Stomach (tissue), 19 donors: ENCODE measurements at places on chromosomes 2 and 18. TPM values are rescaled to one million over a fixed set of nuclear protein-coding genes. Genes with fewer than 3 reads are reported as not detected.

DNA sequence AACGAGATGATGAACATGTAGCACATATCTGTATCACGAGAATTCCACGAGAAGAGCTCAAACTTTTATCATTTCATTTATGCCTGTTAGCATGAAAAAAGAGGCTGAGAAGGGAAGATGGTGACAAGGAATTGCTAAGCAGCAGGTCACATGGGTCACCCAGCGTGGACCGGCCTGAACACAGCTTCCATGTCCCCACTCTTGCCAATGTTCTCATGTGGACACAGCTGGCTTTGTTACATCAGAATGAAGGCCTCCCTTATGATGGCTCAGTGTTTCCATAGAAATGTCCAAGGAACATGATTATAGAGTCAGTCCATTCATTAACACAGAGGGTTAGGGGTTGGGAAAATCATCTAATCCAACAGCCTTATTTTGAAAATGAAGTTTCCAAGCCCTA, 215.4 kb downstream of the CMPK2 start:
- no peak for DNase-seq

- DNase-seq, result no peak
These were observed 19.1 kb upstream of the MC4R start for GRCh38 chr18:60391571-60392226.

GRCh38 chr2:172901913-172902312, 166.3 kb downstream of the RAPGEF4 start:
- no peak for DNase-seq

- DNase-seq, result no peak
These were observed 17.9 kb upstream of the SPTBN1 start for GRCh38 chr2:54438271-54438670.

DNA sequence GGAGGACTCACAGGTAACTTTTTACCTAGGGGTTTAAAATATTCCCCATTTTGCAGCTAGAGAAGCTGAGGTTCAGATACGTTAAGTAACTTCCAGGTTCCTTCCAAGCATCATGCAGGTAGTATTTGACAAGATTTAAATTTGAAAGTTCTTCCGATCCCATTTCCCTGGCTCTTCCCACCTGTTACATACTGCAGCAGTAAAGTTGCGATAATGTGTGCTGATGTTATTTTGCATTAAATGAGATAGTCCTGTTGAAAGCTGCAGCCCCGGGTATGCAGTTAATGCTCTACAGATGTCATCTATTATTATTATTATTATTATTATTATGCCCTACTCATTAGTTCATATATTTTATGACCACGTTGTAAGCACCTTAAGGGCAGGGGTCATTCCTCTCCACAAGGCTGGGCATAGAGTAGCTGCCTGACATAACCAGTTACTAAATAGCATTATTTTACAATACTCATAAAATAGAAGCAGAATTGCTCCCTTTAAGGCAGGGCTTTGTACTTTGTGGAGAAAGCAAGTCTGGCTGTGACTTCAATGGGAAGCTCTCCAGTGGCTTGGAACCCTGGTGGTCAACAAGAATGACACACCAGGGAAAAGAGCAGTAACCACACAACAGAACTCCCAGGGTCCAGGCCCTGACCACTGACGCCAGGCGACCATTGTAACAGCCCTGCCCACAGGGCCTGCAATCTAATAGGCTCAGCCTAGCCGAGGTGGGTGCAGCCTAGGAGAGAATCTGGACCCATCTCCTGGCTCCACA, 112.0 kb upstream of the STPG4 start:
- no peak for DNase-seq

Gene SKOR2
- total RNA-seq, result not detected

Gene ABCG8
- 8.9 TPM for total RNA-seq

Gene FKBP1B
- total RNA-seq, result not detected

Gene DCDC2C
- not detected for total RNA-seq

Gene MLPH
- total RNA-seq, result 561 TPM

Gene GNAL
- total RNA-seq, result 5.3 TPM

Gene TRPM8
- total RNA-seq, result not detected
